Activated CD4-positive, alpha-beta T cell treated with anti-CD3 and anti-CD28 coated beads, Interleukin-2, Interleukin-6, amounts not matched to agents 100 ng/mL and 50 ng/mL, durations not matched to agents 16 hours and 8 hours (primary cell): ENCODE measurements at places on chromosomes 7 and 10.

- no peak for DNase-seq
These were observed 229.6 kb downstream of the BAMBI start for GRCh38 chr10:28906934-28907333.

- no peak for DNase-seq
These were observed 5.4 kb upstream of the DDX21 start for GRCh38 chr10:68950598-68950997.

- no peak for DNase-seq
These were observed 273.1 kb downstream of the AUTS2 start for GRCh38 chr7:69871213-69871885.

DNA sequence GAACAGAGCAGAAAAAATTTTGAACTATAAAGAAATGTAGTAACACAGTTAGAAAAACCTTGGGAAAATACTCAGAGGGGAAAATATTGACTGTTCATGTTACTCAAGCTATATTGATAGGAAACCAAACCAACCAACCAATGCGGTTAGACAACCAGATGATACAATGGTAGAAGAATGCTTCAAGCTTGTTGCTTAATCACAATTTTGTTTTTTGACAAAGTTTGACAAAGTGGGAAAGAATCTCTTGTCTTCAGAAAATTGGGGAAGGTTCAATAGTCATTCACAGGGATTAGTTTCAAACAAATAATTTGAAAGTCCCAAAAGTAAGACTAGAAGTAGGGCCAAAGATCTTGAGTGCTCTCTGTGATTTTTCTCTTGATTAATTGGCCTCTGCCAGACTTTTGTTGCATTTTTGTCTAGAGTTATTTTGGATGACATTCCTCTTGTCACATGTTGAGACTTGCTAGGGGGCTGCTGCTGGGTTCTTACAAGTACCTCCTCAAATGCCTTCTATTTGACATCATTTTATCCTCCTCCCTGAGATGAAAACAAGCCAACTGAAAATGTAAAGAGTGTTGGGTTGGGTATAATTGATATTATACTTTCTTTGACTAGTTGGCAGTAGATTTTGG, 233.1 kb upstream of the PHYHIPL start:
- no peak for DNase-seq

DNA sequence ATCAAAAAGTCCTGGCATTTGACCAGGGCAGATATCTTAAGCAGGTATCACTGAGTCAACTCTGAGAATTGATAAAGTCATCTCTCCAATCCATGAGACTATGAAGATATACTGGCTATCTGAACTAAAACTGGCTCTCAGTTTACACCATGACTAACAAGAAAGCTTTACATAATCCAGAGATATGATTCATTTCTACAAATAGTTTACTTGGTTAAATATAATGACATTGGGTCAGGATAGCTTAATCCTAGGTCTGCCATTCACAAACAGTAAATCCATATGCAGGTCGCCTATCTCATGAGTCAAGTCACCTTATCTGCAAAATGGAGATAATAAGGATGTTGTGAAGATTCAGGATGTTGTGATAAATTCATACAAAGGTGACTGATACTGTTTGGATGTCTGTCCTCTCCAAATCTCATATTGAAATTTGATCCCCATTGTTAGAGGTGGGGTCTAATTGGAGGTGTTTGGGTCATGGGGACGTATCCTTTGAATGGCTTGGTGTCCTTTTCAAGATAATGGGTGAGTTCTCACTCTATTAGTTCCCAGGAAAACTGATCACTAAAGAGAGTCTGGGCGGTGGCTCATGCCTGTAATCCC, 117.4 kb downstream of the JMJD1C start:
- no peak for DNase-seq

DNA sequence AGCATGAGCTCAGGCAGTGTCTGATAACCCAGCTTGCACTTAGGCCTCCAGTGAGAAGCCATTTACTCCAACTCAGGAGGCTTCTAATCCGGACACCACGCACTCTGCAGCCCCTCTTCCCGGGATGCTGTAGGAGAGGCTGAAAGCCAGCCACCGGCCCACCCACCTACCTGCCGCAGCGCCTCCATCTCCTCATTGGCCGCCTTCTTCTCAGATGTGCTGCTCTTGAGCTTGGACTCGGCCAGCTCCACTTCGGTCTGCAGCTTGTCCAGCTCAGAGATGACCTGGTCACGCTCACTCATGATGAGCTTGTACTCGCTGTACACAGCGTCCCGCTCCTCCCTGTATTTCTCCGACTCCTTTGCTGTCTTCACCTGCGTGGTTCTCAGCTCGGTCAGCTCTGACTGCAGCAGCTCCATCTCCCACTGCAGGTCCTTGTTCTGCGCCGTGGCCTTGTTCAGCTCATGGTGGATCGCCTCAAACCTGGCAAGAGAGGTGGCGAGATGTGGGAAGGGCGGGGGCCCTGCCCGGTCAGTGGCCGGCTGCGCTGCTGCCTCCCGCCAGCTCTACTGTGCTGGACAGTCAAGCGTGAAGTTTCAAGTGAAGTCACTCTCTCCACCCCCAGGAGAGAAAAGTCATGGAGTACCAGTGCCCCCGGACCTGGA, 84.7 kb downstream of the DLG5 start:
- no peak for DNase-seq

- DNase-seq: no peak
These were observed 52.9 kb downstream of the CYP26A1 start for GRCh38 chr10:93126483-93127052.
